ENCODE measurements at places on chromosomes 13 and 19. TPM values are rescaled to one million over a fixed set of nuclear protein-coding genes. Genes with fewer than 3 reads are reported as not detected.

GRCh38 chr13:94433055-94433961 lies 46.2 kb downstream of the DCT start:
- no peak for DNase-seq

DNA sequence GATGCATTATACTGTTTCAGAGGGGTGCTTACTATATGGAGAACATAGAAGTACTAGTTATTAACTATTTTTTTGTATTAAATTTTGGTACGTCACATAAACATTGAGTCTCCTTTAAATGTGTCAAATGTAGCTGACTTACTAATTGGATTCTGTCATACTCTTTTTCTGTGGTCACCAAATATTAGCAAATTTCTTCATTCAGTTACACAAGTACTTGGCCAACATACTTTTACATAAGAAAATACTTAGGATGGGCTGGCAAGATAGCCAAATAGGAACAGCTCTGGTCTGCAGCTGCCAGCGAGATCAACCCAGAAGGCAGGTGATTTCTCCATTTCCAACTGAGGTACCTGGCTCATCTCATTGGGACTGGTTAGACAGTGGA lies 19.2 kb downstream of the LPAR6 start:
- DNase-seq: no peak

DNA sequence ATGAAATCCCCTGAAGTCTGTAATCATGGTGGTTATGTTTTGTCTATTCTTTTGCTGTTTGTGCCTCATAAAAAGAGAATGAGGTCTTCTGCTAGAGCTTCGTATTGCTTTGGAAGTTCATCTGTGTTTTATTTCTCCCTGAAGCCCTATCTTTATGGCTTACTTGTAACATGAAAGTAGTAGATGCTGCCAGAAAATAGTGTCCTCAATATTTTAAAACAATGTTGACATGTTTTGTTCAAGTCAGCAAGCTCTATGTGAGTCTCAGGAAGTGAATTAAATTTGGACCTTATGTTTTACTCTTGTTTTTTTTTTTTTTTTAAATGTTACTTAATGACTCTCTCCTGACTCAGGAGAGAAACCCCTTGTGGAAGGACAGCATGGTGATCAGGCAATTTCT lies 130.5 kb downstream of the B3GLCT start:
- DNase-seq: no peak

DNA sequence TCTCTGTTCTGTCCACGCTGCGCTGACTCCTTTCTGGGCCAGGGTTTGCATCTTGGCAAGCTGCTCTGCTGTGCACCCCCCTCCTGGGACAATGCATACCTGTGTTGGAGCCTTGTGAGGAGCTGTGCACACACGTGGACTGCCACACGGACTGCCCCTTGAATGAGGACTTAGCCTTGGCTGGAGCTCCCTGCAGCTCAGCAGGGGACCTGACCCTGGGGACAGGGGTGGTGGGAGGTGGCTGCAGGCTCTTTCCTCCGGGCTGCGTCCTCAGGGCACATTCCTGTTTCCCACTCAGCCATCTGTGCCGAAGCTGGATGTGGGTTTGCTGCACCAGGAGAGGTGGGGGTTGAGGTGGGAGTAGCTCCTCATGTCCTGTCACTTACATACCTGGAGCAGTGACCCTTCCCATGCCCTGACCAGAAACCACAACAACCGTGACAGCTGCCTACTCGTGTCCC lies 8.2 kb downstream of the RAB11B start:
- no peak for DNase-seq

- no peak for DNase-seq
Observed at GRCh38 chr13:101383595-101383994, 32.7 kb downstream of the NALCN start.

DNA sequence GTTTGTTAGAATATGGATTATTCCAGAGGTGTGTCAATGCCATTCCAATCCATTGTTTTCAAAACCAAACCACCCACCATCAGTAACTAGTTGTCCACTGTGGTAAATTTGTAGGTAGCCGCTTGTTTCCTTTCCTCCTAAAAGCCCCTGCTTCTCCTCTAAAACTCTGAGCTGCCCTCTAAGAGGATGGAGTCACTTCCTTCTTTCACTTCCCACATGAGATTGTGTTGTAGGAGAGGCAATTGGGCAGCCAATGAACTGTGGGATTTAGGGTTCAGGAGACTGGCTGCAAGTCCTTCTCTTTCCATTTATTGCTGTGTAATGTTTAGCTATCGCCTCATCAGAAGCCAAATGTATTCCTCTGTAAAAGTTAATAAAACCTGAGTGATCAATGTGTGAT lies 49.9 kb upstream of the RFXAP start:
- no peak for DNase-seq

DNA sequence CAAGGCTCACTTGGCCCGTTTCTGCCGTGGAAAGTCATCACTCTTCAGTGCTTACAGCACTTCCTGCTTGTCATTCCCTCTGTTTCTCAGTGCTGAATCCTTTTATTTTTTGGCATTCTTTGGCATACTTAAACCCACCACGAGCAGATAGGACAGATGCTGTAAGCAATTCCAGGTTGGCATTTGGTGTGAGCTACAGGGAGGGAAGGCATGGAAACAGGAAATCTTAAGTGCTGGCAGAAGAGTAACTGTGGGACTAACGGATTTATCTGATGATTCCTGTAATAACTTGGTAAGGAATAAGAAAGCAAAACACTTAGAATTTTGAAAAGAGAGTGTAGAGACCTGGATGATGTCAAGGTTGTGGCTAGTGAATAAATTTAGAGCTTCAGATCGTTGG lies 273.4 kb downstream of the GPC6 start:
- DNase-seq: no peak

- no peak for DNase-seq
Observed at GRCh38 chr13:59673286-59673685, 490.4 kb downstream of the DIAPH3 start.

GRCh38 chr13:41178040-41178439 lies 16.3 kb downstream of the KBTBD7 start:
- DNase-seq: no peak

- no peak for DNase-seq
Observed at GRCh38 chr13:111345682-111346081, 25.2 kb downstream of the TEX29 start.

KLK12 gene
- total RNA-seq: not detected

Measured in pancreas (tissue), 10 donors.